ENCODE measurements at places on chromosomes 7 and 10.

DNA sequence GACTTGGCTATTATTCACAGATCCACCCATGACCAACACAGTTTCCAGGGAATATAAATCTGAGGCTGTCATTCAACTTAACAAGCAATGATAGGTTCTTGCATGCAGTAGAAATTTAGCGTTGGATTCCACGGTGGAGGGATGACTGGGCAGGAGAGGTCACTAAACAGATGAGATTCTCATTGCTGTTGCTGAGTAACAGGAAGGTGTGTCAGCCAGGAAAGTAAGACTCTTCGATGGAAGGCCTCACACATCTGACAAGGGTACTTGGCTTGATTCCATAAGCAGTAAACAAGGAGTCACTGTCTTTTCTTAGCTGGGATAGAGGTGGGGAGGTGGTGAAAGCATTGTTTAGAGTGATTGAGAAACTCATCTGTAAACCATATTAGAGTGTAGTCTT is 1152.0 kb downstream of the SORCS3 start:
- no peak for DNase-seq

- DNase-seq, result peak; percentile 86
These were observed 182.7 kb upstream of the LYZL2 start for GRCh38 chr10:30812018-30812851.

DNA sequence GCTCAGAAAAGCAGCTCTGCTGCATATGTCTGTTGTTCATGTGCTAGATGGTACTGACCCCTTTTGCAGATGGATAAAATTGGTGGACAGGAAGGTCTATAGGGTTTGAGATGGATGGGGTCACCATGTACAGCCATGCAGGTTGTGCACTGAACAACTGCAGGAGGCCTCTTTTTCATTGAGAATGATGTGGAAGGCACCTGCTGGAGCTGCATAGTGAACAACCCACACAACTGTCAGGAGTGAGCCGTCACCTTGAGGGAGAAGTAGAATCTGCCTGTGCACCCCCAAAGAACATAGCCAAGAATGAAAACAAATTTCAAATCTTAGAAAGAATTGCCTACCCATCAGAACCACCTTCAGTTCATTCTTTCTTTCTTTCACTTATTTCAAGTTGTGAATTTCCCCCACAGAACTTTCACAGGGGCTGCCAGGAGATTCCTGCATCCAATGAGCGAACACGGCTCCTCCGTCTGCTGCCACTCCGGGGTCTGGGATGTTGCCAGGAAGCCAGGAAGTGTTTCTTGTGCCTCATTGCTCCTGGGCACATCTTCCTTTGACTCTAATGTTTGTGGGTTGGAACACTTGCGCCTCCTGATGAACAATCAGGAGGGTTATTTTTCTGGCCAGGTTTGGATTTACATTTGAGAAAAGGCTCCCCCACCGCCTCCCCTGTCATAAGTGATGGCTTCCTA is 53.7 kb upstream of the DOCK1 start:
- no peak for DNase-seq

- DNase-seq, result peak; percentile 61
These were observed 66.2 kb upstream of the ARID5B start for GRCh38 chr10:61835069-61835945.

- peak; percentile 28 for DNase-seq
These were observed 227.8 kb upstream of the PITRM1 start for GRCh38 chr10:3400348-3400747.

- no peak for DNase-seq
These were observed 77.9 kb downstream of the ARHGAP21 start for GRCh38 chr10:24645784-24646183.

DNA sequence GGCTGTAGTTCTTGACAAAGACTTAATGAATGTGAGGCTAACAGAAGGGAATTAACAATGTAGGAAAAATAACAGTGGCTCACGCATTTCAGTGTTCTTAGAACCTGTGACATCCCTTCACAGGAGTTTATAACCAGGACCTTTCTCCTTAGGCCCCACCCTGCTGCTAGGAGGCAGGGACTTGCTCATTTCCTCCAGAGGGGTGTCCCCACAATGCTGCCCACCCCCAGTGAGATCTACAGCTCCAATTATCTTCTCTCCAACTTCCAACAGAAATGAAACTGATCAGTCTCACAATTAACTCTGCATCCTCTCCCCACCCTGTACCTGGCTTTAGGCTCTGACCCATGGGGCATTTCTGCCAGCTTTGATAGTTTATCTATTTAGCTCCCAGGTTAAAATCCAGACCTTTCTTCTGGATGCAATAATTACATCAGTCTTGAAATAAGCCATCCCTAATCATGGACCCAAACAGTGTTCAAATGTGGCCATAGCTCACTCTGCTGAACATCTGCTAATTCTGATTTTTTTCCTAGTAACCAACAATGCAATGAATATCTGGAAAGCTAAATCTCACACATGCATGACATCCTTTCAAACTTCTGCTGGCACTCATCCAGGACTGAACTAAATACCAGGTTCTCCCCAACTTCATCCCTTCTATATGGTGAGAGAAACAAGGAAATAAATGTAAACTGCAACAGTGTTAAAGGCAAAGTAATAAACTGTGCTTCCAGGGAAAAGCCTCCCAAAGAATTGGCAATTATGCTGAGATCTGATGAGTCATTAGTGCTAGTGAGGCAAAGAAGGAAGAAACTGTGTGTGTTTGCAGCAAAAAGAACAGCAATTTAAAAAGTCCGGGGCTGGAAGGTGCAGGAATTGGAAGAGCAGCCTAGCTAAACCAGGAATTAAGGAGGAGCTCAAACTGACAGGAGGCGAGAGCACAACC is 64.6 kb downstream of the HERPUD2 start:
- DNase-seq, result peak; percentile 12

DNA sequence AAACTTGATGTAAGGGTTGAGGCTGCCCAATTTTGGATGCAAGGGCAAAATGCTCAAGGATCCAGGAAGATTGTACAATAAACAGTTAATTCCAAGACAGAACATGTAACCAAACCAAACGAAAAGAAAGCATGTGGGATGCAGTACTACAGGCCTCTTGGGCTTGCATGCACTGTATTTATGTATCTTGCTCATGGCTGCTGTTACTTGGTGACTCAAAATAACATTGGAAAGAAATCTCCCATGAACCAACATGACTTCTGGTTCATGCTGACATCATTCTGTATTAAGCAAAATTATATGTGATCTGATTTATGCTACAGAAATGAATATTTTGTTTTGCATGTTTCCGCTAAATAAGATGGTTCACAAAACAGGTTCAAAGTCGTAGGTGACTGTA is 65.9 kb upstream of the FZD1 start:
- no peak for DNase-seq

- no peak for DNase-seq
These were observed 40.1 kb upstream of the ITGB8 start for GRCh38 chr7:20290505-20291111.

GRCh38 chr10:97307441-97307840 is 11.6 kb upstream of the FRAT1 start:
- no peak for DNase-seq

- no peak for DNase-seq
These were observed 36.7 kb downstream of the GOT1 start for GRCh38 chr10:99393683-99394082.

- DNase-seq, result peak; percentile 100
These were observed 286.9 kb downstream of the KCNMA1 start for GRCh38 chr10:77350711-77351119.

DNA sequence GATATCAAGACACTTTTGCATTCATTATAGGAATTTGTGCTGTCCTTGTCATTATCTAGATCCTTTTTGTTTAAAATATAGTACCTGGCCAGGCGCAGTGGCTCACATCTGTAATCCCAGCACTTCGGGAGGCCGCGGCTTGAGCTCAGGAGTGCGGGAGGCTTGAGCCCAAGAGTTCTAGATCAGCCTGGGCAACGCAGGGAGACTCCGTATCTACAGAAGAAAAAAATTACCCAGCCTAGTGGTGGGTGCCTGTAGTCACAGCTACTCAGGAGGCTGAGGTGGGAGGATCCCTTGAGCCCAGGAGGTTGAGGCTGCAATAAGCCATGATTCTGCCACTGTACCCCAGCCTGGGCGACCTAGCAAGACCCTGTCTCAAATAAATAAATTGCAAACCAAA is 621 bp upstream of the MORN4 start:
- no peak for DNase-seq

GRCh38 chr10:89975071-89975470 is 273.7 kb downstream of the KIF20B start:
- DNase-seq, result no peak

DNA sequence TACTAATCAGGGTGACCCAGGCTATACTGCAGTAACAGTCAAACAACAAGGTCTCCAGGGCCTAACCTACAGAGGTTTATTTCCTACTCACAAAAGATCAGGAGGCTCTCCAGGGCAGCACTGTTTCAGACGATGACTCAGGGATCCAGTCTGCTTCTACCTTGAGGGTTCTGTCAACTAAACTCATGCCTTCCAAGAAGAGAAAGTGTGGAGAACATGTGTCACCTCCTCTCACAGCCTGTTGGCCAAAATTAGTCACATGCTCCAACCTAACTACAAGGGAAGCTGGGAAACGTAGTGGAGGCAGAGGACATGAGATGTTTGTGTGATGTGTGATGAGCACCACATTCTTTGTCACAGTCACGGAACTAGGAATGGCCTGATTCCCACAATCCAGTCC is 14.7 kb upstream of the INA start:
- DNase-seq, result no peak

- DNase-seq, result no peak
These were observed 14.9 kb upstream of the ADGRA1 start for GRCh38 chr10:133072720-133073390.

DNA sequence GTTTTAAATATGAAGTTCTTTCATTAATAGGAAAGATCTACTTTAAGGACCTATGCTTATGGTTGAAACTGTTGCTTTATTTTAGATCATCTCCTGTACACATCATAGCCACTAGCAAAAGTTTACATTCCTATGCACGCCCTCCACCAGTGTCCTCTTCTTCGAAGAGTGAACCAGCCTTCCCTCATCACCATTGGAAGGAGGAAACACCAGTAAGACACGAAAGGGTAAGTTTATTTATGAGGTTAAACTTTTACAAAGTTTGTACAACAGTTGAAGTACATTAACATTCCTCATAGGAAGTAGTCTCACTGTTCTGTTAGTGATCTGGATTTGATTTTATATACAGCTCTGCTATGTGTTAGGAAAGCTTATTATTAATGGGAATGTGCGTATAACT is 16.9 kb downstream of the HBP1 start:
- DNase-seq, result no peak

DNA sequence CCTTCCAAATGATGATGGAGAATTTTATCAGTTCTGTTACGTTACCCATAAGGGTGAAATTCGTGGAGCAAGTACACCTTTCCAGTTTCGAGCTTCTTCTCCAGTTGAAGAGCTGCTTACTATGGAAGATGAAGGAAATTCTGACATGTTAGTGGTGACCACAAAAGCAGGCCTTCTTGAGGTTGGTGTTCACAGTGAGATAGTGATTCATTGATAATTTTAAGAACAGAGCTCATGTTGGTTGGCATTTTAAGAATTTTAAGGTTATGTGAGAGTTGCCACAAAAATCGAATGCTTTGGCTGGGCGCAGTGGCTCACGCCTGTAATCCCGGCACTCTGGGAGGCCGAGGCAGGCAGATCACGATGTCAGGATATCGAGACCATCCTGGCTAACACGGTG is 25.9 kb downstream of the TAX1BP1 start:
- DNase-seq, result no peak

- no peak for DNase-seq
These were observed 730 bp upstream of the RASSF4 start for GRCh38 chr10:44958898-44959246.

DNA sequence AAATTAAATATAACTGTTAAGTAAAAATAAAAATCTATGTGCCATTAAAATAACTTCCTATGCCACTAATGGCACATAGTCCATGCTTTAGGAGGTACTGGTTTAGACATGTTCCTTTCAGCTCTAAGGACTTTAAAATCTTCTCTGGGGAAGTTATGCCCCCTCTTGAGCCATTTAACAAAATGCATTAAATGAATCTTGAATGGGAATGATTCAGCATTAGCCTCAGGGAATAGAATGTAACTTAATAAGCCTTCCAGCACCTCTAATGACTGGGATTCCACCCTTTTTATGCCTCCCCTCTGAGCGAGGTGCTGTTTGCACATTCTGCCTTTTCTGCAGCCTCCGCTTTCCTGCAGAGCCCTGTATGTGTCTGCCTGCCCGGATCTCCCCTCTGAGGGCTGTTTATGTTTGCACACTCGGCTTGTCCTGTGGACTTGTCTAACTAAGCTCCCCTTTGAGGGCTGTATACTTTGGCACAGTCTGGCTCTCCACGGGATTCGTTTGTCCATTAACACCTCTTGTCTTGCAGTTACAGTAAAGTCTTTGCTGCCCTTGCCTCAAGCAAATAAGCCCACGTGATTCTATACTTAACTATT is 108.4 kb upstream of the HPS1 start:
- no peak for DNase-seq

DNA sequence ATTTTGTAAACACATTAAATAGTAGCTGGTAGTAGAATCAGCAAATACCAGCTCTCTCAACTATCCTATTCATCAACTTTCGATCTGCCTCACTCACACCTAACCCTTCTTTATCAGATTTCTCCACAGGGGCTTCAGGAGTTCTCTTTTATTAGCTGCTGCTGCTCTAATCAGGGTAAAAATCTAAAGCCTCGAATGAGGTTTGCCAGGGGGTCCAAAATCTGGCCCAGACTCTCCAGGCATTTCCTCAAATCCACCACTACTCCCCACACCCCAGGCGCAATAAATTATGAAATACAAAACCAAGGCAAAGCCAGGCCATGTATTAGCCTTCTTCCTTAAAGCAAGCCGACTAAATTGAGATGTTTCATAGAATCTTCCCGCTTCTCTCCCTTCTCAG is 2.3 kb downstream of the RNF216 start:
- no peak for DNase-seq

- DNase-seq, result no peak
These were observed 27.4 kb downstream of the THSD7A start for GRCh38 chr7:11804621-11805020.

DNA sequence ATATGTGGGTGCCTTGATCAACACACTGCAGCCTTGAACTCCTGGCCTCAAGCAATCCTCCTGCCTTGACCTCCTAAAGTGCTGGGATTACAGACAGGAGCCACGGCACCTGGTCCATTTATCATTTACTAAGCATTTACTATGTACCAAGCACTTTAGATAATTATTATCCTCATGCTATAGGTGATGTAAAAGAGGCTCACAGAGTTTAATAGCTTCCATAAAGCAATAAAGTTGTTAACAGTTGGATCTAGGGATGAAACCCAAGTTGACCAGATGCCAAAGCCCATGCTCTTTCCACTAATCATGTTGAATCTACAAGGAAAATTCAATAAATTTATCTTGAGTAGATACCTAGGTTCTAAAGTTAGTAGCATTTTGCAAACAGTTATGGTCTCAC is 5.0 kb downstream of the NAPEPLD start:
- DNase-seq, result no peak

GRCh38 chr10:24886290-24886680 is 66.1 kb downstream of the PRTFDC1 start:
- DNase-seq, result no peak

GRCh38 chr10:124222318-124222987 is 129.1 kb upstream of the CHST15 start:
- DNase-seq, result peak; percentile 1

DNA sequence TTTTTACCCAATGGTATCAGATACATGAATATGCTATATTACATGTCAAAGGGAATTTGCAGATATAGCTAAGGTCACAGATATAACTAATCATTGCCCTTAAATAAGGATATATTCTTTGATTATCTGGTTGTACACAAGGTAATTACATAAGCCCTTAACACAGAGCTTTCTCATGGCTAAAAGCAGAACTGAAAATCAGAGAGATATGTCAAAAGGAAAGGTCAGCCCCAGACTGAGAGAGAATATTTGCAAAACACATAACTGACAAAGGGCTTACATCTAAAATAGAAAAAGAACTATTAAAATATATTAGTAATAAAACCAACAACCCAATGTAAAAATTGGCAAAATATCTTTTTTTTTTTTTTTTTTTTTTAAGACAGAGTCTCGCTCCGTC is 1029.5 kb upstream of the LRRN3 start:
- DNase-seq, result no peak

All from brain microvascular endothelial cell (primary cell).